ENCODE measurements at places on chromosomes 1 and 21.

GRCh38 chr1:38778051-38778450, 81.5 kb downstream of the RRAGC start:
- DNase-seq, result no peak

DNA sequence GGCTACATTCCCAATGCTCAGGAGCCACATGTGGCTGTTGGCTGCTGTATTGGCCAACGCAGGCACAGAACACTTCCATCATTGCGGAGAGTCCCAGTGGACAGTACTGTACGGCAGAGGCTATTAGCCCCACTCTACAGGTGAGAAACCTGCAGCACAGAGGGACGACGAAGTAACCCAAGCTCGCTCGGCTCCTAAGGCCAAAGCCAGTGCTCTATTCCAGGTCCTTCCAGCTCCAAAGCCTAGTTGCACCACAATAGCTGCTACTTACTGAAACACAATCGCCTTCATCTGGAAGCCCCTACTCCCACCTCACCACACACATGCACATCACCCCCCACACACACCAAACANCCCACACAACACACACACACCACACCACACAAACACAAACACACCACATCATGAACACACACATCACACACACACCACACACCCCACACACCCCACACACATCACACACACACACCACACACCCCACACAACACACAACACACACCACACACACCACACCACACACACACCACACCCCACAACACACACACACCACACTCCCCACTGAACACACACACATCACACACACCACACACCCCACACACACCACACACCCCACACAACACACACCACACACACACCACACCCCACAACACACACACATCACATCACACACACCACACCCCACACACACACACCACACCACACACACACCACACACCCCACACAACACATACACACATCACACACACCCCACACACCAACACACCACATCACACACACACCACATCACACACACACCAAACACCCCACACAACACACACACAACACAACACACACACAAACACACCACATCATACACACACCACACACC, 3.2 kb downstream of the LYPD8 start:
- DNase-seq, result no peak

DNA sequence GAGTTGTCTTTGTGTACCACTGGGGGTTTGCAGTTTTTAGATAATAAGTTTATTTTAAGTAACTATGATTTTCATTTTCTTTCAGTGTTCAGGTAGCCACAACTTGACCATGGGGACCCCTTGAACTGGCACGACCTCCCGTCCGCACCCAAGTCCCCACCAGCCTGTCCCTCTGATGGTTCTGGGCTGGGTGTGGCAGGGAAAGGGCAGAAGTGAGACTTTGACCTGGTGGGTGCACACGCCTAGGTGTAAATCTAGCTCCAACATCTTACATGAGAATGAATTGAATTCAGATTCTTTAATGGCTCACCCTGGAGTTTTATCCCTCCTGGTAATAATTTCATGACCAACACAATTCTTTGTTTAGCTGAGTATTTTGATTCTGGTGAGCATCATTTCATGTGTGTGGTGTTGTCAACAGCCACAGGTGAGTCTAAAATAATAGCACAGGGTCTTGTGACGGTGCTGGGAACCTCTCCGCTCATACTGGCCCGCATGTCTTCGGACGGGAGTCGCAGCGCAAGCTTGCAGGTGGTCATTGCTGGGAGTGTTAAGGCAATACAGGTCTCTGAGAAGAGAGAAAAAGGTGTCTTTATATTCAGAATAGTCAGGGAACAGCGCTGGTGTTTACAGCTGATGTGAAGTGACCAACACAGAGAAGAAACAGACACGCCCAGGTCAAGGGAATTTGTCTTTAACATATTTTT, 50.8 kb upstream of the POFUT2 start:
- no peak for DNase-seq

- no peak for DNase-seq
Observed at GRCh38 chr1:160550572-160551034, 27.5 kb upstream of the SLAMF6 start.

DNA sequence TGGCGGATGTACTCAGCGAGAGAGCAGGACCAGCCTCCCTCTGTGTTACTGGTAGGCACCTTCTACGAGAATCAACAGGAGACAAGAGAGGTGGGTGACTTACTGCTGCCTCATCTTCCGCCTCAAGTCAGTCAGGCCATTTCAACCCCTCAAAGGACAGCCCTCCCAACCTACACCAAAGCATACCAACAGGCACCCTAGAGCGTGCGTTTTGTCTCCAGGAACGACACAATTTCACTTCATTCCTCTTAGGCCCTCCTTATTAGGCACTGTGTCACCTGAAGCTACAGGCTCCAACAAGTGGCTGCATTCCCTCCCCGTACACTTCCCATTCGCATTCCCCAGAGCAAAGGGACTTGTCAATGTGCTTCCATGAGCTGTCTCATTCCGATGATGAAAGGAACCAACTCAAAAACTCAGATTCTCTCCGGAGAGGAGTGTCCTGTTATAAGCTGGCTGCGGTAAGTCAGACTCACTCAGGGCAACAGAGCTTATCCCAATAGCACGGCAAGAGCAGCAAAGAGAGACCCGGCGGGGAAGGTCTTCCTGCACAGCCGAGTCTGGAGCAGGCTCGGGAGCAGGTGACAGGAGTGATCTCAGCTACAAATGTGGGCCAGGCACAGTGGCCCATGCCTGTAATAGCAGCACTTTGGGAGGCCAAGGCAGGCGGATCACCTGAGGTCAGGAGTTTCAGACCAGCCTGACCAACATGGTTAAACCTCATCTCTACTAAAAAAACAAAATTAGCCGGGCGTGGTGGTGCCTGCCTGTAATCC, 120.6 kb upstream of the IFFO2 start:
- no peak for DNase-seq

DNA sequence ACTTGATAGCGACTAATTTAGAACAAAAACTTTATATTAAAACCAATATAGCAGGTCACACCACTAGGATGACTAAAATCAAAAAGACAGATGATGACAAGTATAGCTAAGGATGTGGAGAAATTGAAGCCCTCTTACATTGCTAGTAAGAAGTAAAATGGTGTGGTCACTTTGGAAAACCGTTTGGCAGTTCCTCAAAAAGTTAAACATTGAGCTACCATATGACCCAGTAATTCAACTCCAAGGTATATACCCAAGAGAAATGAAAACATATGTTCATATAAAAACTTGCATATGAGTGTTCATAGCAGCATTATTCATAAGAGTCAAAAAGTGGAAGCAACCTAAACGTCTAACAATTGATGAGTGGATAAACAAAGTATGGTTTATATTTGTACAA, 13.0 kb upstream of the SERINC2 start:
- DNase-seq, result no peak

- DNase-seq, result no peak
Observed at GRCh38 chr1:45913183-45913683, 109.8 kb downstream of the MAST2 start.

- DNase-seq, result no peak
Observed at GRCh38 chr1:244839656-244840055, 4.2 kb downstream of the COX20 start.

- DNase-seq, result no peak
Observed at GRCh38 chr1:34779962-34780361, 1.1 kb upstream of the GJB3 start.

DNA sequence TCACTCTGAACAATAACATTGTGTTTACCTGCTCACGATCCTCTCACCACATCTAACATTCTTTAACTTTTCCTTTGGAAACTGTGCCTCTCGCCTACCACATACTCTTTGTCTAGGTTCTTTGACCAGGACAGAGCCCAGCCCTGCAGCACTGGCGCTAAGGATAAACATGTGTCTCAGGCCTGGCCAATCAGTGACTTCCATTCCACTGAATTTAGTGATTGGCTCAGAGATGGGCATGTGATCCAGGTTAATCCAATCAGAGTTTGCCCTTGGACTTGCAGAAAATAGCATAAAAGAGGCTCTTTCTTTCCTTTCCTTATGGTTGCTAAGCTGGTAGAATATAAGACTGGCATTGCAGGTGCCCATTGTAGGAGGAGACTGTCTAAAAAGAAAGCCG, 605.7 kb downstream of the MATN1 start:
- no peak for DNase-seq

GRCh38 chr1:175244206-175244605, 51.6 kb upstream of the KIAA0040 start:
- DNase-seq, result no peak

GRCh38 chr1:4638345-4638729, 16.1 kb upstream of the AJAP1 start:
- DNase-seq, result no peak

DNA sequence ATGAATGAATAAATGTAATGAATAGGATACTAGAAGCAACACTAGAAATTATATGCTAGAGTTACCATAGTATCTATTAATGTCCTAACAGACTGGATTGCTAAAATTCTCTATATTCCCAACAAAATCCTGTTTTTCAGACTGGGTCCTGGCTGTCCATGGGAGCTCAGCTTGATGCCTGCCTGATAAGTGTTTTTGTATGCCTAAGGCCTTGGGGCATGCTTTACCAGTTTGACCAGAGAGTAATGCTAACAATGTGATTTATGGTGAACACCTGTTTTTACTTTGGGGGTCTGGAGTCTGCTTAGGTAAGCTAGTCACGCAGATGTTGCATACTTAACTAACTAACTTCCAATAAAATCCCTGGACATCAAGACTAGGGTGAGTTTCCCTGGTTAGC, 318.8 kb upstream of the DEPDC1 start:
- DNase-seq, result no peak

- peak; percentile 75 for DNase-seq
Observed at GRCh38 chr1:115458426-115459114, 120.5 kb upstream of the NGF start.

DNA sequence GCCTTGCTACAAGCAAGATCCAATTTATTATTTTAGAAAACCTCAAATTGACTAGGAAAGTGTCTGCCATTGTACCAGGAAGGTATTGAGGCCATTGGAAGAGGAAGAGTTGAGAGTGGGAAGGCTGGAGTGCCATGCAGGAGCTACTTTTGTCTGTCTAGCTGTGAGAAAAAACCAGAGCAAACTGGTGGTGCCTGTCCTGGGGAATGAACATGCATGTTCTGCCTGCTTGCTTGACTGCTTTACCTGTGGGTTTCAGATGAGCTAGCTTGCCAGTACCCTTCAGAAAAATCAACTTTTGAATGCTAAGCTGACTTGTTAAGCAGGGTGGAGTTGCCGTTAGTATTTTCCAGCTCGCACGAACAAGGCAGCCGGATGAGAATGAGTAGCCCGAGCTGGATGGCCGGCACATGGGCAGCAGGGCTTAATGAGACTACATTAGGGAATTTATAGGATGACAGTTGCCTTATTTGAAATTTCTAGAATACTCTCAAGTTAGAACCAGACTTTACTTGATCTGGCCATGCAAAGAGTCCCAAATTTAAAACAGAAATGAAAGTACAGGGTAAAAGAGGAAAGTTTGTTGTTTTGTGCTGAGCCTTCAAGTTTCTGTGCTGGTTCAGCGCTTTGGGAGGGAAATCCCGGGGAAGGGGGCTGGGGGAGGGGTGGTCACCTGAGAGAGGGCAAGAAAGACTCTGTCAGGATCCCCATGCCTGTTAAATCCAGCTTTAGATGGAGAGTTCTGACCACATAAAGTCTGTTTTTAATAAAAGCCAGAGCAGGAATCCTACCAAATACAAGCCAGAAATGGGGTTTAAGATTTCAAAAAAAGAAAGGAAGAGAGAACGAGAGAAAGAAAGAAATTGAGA, 29.6 kb upstream of the C1orf105 start:
- no peak for DNase-seq

DNA sequence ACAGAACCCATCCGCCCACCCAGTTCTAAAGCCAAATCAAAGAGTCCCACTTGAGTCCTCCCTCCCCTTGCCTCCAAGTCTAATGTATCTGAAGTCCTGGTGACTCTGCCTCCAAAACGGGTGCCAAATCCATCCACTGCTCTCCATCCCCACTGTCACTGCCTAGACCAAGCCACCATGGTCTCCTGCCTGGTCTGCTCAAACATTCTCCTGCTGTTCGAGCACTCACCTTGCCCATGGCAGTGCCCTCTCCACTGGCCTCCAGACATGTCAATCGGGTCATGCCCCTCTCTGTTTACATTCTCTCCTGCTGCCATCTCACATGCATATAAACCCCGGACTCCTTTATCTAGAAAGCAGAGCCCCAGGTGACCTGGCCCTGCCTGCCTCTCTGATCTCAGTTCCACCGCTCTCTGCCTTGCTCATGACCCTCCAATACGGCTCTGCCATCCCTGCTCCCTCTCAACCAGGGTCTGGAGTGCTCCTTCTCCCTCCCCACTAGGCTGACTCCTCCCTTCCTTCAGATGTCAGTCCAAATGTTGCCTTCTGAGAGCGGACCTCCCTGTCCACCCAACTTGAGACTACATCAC, 32.1 kb upstream of the MX1 start:
- DNase-seq, result no peak

GRCh38 chr21:18248171-18248570, 3.5 kb downstream of the CHODL start:
- no peak for DNase-seq

GRCh38 chr21:16330082-16330907, 600.5 kb downstream of the USP25 start:
- DNase-seq, result peak; percentile 41

GRCh38 chr1:205248793-205249601, 21.3 kb downstream of the TMCC2 start:
- DNase-seq, result peak; percentile 59

DNA sequence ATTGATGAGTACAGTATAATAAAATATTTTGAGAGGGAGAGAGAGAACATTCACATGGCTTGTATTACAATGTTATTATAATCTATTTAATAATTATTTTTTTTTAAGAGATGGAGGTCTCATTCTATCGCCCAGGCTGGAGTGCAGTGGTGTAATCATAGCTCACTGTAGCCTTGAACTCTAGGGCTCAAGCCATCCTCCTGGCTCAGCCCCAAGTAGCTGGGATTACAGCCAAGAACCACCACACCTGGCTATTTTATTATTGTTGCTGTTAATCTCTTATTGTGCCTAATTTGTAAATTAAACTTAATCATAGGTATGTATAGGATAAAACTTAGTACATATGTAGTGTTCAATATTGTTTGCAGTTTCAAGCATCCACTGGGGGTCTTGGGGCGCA, 57.8 kb downstream of the HS2ST1 start:
- no peak for DNase-seq

DNA sequence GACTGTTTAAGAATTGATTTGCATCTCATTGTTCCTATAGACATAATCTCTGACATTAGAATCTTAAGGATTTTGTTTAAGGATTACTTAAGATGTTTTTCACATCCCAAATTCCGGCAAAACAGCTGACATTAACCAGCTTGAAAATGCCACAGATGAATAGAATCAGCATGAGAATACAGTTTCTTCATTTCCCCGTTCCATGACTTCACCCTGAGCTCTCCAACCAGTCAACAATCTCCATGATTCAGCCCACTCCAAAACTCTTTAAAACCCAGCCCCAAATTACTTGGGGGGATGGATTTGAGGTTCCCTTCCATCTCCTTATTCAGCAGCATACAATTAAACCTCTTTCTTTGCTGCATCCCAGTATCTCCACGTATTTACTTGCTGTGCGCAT, 201.0 kb downstream of the LYPLAL1 start:
- no peak for DNase-seq

All from NCI-H2171 (cell line).